ENCODE measurements at places on chromosomes 7 and 10. TPM values are rescaled to one million over a fixed set of nuclear protein-coding genes. Genes with fewer than 3 reads are reported as not detected.

Gene GDF2
- not detected for total RNA-seq

Gene SFTPA1
- 1.4 TPM for total RNA-seq

Gene MAGI2
- total RNA-seq: 0.42 TPM

- no peak overlapping the region for H3K27ac ChIP-seq
- peak; percentile 65 for DNase-seq
- no peaks in the 10 kb centered on the region for H3K36me3 ChIP-seq
- H3K4me3 ChIP-seq: no peak overlapping the region
- no peaks in the 10 kb centered on the region for H3K27me3 ChIP-seq
- no peaks in the 10 kb centered on the region for H3K4me1 ChIP-seq
These were observed 159.6 kb downstream of the PARD3 start for GRCh38 chr10:34655286-34656170.

DNA sequence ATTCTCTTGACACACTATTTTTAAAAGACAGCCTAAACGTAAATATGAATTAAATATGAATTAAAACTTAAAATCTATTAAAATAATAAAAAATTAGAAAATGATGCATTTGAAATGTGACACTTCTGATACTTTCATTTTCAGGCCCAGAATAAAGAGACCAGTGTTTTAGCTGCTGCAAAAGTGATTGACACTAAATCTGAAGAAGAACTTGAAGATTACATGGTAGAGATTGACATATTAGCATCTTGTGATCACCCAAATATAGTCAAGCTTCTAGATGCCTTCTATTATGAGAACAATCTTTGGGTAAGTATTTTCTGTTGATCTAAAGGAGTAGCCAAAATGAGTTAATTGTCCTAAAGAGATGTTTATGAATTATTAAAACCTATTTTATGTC, 23.6 kb downstream of the SLK start:
- H3K4me1 ChIP-seq: no peaks in the 10 kb centered on the region
- peaks cover 9% of the 10 kb centered on the region for H3K36me3 ChIP-seq
- no peak overlapping the region for H3K27ac ChIP-seq

- DNase-seq: no peak
- no peak overlapping the region for H3K4me3 ChIP-seq
- no peak overlapping the region for H3K27ac ChIP-seq
- H3K4me1 ChIP-seq: no peaks in the 10 kb centered on the region
- no peaks in the 10 kb centered on the region for H3K36me3 ChIP-seq
These were observed 438.3 kb downstream of the PLXDC2 start for GRCh38 chr10:20254497-20254896.

DNA sequence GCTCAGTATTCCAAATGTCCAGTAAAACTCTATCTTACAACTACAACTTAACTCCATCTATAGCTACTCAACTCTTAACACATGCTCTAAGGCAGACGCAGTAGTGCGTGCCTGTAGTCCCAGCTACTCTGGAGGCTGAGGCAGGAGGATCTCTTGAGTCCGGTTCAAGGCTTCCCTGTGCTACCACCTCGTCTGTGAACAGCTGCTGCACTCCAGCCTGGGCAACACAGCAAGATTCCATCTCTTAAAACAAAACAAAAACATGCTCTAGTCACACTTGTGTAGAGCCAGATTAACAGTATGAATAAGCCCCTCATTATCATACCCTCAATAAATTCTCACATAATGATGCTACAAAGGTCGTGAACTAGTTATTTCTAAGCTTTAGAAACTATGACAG, 3.6 kb downstream of the BAZ1B start:
- H3K27me3 ChIP-seq: no peaks in the 10 kb centered on the region
- no peak overlapping the region for H3K4me3 ChIP-seq
- H3K4me1 ChIP-seq: peaks cover 24% of the 10 kb centered on the region
- peaks cover 16% of the 10 kb centered on the region for H3K36me3 ChIP-seq

GRCh38 chr7:65251851-65252620, 121.6 kb upstream of the ZNF92 start:
- H3K4me3 ChIP-seq: peak overlapping the region; percentile 43
- DNase-seq: no peak
- no peaks in the 10 kb centered on the region for H3K36me3 ChIP-seq
- peaks cover 4% of the 10 kb centered on the region for H3K27me3 ChIP-seq
- no peak overlapping the region for H3K27ac ChIP-seq

- H3K27me3 ChIP-seq: no peaks in the 10 kb centered on the region
- no peak for DNase-seq
- peak overlapping the region; percentile 46 for H3K4me3 ChIP-seq
- no peak overlapping the region for H3K27ac ChIP-seq
- H3K4me1 ChIP-seq: peaks cover 18% of the 10 kb centered on the region
These were observed 485 bp downstream of the ALOX5 start for GRCh38 chr10:45374350-45375052.

- DNase-seq: no peak
- H3K27ac ChIP-seq: no peak overlapping the region
- H3K36me3 ChIP-seq: no peaks in the 10 kb centered on the region
These were observed 99.2 kb downstream of the ATXN7L1 start for GRCh38 chr7:105776986-105777910.

DNA sequence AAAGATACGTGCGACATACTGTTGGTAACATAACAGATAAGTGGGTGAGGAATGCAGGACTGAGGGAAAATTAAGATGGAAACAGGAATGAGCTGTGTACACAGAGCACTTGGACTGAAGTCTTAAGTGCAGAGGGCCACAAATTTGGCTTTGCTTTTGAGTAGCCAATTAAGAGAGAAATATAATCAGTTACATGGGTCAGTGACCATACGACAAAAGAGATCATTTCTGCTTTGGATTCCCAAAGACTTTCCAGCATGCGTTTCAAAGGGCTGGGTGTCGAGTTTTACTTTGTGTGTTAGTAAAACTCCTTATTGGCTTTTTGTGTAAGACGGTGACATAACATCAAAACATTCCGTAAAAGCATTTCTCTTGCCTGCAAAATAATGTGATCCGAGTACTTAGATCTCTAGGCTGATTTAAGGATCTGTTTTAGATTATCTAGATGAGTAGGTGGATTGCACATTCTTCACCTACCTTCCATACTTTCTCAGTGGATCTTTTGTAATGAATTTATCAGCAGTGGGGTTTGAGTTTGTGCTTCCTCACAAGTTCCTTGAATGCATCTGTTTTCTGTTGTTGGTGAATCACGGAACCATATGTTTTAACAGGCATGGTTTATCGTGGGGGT, 7.5 kb downstream of the RABGEF1 start:
- H3K4me1 ChIP-seq: no peaks in the 10 kb centered on the region
- H3K4me3 ChIP-seq: no peak overlapping the region

DNA sequence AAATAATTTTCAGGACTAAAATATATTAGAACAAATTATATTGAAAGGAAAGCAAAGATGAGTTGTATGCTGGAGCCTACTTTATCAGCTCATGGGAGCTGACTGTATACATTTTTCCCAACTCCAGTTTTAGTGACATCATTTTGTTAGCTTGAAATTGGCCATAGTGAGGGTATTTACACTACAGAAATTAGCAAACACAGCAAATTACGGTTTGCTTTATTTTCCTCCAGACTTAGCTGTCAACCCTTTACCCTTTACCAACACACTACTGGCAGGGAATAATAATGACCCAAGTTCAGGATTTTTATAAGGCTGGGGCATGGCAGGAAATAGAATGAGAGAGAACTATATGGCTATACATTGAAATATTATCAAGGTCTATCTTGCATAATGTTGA, 120.3 kb upstream of the PRSS1 start:
- H3K27me3 ChIP-seq: no peaks in the 10 kb centered on the region
- H3K27ac ChIP-seq: no peak overlapping the region
- H3K36me3 ChIP-seq: no peaks in the 10 kb centered on the region
- no peak overlapping the region for H3K4me3 ChIP-seq
- H3K4me1 ChIP-seq: peaks cover 33% of the 10 kb centered on the region
